ENCODE measurements at places on chromosomes 4 and X.

DNA sequence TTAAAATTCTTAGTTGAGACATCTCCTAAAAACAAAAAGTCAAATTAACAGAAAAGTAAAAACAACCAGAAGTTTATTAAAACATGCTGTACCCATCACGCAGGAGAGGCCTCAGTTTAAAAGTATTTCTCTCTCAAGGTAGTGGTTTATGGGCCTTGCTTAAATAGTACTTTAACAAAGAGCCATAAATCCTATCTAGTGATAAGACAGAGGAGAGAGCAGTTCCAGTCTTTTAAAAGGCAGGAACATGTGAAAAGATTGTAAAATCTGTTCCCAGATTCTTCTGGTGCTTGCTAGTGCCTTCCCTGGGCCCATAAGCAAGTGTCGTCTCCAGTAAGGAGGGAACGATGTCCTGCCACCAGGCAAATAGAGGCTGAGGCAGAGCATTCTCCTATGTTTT is 476.3 kb upstream of the ADGRL3 start:
- DNase-seq: no peak

GRCh38 chrX:40933132-40933705 is 152.0 kb upstream of the USP9X start:
- DNase-seq: peak; percentile 35

DNA sequence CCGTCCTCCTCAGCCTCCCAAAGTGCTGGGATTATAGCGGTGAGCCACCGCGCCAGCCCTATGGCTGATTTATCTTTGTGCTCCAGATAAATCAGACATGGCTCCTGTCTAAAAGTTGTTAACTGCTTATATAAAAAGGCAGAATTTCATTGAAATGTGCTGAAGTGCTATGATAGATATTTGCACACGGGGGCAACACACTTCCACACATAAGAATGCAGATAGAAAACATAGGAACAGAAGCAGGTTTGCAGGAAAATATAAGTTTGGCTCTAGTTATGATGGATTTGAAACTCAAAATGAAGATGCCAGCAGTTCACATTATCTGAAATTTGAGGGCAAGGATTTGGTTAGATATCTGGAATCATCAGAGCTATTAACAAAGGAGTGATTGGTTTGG is 163.1 kb upstream of the SLITRK2 start:
- DNase-seq: no peak

DNA sequence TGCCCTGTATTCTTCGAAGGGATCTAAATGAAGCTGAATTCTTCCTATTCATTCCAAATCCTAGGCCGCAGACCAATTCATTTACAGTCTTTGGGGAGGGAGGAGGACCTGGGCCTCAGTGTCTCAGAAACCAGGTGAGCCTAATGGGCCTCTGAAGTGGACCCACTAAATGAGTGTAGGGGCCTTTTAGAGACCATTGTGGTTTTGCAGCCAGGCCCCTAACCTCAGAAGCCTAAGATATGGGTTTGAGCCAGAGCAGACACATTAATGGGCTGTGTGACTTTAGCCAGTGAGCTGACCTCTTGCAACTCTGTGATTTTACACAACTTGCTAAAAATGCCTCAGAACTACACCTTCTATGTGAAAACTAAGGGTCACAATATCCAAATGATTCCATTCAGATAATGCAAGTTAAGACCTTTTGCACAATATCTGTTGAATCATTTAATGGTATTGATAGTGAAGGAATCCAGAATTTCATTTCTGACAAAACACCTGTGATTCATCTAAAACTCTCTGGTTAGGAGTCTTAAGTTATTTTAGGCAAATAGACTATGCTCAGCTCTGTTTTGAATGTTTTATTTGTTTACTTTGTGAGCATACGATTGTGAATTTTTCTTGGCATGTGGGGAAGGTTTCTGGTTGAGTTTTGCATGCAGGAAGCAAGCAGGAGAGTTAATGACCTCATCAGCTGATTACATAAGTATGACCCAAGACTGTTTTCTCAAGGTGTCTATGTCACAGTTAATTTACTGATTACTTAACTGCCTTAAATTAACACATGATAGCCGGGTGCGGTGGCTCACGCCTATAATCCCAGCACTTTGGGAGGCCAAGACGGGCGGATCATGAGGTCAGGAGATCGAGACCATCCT is 75.0 kb downstream of the EVC start:
- DNase-seq: no peak
